ENCODE measurements at places on chromosomes 5 and 9. TPM values are rescaled to one million over a fixed set of nuclear protein-coding genes. Genes with fewer than 3 reads are reported as not detected.

The MAML1 gene
- total RNA-seq, result 37.7 TPM

- DNase-seq, result no peak
Measured at GRCh38 chr5:172713113-172713808, 57.7 kb downstream of the DUSP1 start.

- no peak for DNase-seq
Measured at GRCh38 chr9:131697097-131697496, 42.8 kb downstream of the RAPGEF1 start.

The IL3 gene
- total RNA-seq, result not detected

The KIF20A gene
- 0.83 TPM for total RNA-seq

GRCh38 chr5:171537070-171537849, 117.8 kb downstream of the FGF18 start:
- DNase-seq, result no peak

Measured in ureter (tissue), 1 donor.